ENCODE measurements at places on chromosomes 7 and 10. TPM values are rescaled to one million over a fixed set of nuclear protein-coding genes. Genes with fewer than 3 reads are reported as not detected.

DNA sequence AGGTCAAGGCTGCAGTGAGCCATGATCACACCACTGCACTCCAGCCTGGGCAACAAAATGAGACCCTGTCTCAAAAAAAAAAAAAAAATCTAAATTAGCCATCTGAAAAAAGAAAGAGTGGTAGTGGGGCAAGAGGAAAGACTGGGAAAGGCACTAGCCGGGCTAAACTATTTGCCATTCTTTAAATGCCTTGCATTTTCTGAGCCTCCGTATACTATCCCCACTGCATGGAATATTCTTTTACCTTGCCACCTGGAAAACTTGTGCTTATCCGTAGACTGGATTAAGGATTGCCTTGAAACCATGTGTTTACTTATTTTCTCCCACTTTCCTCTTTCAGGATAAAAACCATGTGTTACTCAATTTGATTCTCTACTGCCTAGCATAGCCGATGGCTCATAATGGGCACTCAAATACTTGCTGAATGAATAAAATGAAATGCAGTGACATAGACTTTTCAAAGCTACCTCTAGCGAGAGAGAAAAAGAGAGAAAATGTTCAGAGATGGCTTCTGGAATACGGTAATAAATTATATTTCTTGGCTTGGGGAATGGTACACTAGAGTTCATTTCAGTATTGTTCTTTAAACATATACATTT is 30.6 kb downstream of the HYCC1 start:
- H3K4me1 ChIP-seq = no peaks in the 10 kb centered on the region
- no peaks in the 10 kb centered on the region for H3K36me3 ChIP-seq
- no peaks in the 10 kb centered on the region for H3K27me3 ChIP-seq
- no peak overlapping the region for H3K4me3 ChIP-seq
- no peak overlapping the region for H3K27ac ChIP-seq

DNA sequence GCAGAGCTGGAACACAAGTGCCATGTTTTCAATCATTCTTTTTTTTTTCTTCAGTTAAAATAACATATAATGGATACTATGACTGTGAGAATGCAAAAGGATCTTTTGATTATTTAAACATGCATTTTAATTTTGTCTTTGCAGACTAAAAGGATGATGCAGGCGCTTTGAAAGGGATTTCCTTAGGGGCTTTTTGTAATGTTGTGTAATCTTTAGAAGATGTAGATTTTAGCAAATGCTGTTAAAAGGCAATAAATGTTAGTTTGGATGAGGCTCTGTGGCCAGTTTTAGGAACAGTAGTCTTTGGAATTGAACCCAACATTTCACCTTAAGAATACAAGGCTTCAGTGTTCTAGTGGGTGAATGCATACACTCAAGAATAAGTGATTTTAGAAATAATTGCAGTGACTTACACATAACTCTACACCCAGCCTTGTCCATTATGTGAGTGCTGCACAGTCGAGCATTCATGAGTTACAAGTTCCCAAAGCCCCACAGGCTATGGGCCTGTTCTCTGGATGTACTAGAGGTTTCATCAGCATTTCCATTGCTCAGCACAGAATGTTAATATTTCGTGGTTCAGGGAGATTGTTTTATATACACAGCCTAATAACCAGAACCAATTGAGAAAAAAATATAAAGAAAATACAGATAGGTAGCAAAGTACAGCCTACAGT is 11.6 kb downstream of the PAPSS2 start:
- H3K4me1 ChIP-seq = no peaks in the 10 kb centered on the region
- H3K27me3 ChIP-seq = no peaks in the 10 kb centered on the region
- H3K36me3 ChIP-seq = peaks cover 5% of the 10 kb centered on the region
- no peak overlapping the region for H3K4me3 ChIP-seq

DNA sequence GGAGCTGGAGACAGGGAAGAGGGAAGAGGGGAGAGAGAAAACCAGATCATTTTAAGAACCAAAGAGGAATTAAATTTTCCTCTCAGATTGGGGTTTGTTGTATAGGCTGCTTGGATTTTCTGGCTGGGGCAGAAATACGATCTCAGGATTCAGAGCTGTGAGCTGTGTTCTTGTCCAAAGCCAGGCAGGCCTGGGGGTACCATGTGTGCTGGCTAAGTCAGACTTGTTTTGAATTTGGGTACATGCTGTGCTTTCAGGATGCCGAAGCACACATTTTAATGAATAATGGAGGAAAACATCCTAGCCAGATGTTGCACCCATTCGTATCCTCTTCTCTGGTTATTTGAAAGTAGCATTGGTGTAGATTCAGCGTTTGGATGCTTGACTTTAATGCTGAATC is 170.3 kb upstream of the PODXL start:
- peaks cover 3% of the 10 kb centered on the region for H3K27me3 ChIP-seq
- H3K27ac ChIP-seq = no peak overlapping the region
- no peak overlapping the region for H3K4me3 ChIP-seq
- no peak for DNase-seq
- H3K36me3 ChIP-seq = no peaks in the 10 kb centered on the region

GRCh38 chr7:43313628-43314378 is 201.4 kb downstream of the HECW1 start:
- no peaks in the 10 kb centered on the region for H3K27me3 ChIP-seq
- no peak for DNase-seq
- no peaks in the 10 kb centered on the region for H3K36me3 ChIP-seq
- H3K27ac ChIP-seq = no peak overlapping the region

DNA sequence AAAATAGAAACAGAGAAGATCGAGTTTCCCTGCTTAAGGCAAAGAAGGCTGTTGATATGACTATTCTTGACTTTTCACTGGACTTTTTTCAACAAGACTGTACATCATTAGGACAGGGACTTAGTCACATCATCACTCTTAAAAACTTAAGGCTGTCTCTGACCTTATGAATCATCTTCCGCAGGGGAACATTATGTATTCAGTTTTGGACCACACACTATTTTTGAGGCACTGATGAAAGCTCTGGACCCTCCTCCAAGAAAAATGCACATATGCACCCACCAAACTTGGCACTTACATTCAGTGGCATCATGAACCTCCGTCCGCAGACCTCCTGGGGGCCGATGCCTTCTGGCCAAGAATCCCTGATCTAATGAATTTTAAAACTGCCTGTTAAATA is 96.4 kb downstream of the CALD1 start:
- H3K4me3 ChIP-seq = no peak overlapping the region
- no peaks in the 10 kb centered on the region for H3K27me3 ChIP-seq
- no peaks in the 10 kb centered on the region for H3K36me3 ChIP-seq
- DNase-seq = no peak
- no peak overlapping the region for H3K27ac ChIP-seq

DNA sequence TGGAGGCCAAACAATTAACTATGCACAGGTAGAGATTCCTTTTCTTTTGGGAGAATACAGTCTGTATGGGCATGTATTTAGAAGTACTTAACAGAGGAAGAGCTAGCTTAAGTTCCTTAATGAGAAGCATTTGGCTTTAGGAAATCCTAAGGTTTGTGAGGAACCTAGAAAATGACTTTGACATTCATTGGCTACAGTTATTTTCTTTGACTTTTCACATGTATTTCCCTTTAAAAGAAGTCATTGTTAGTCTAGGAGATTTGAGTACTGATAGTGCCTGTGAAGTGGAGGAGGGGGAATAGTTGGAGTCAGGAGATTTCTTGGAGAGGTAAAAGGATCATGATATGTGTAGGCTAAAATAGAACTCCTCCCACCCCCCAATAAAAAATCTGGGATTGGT is 3.6 kb downstream of the HELLS start:
- no peak for DNase-seq
- no peak overlapping the region for H3K27ac ChIP-seq
- H3K4me1 ChIP-seq = peaks cover 13% of the 10 kb centered on the region
- H3K4me3 ChIP-seq = no peak overlapping the region
- H3K36me3 ChIP-seq = peaks cover under 1% of the 10 kb centered on the region
- no peaks in the 10 kb centered on the region for H3K27me3 ChIP-seq

DNA sequence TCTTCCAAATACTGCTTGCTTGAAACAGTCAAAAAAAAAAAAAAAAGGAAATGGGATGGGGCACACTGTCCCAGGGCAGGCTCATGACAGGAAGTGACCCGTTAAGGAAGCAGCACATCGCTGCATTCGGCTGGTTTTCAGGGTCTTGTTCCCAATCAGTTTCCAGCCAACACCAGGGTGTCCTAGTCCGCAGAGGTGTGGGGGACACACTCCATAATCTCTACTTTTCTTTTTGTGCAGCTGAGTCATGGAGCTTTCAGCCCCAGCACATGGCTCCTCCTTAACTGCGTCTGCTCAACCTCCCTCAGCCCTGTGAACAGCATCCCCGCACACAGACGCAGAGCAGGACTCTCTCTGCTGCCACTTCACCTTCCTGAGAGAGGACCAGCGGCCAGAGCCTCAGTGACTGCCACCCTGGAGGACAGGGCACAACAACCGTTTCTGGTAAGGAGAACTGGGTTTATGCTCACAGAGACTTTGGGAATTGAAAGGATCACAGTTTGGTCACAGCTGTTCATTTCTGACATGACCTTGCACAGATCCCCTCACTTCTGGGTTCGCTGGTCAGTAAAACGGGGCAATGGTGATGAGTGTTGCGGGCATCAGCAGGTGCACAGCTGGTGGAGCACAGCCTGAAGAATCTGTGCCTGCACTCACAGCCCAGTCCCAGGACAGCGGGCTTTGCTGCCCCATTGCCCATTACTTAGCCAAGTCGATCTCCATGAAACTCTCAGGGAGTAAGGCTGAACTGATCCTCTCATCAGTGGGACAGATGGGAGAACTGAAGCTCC is at the start of gene GIMAP5:
Gene GIMAP5 (plus strand): TSS at position 154 of the 791 bp plus-strand sequence. CDS start 3,467 bp downstream, outside the sequence.
- peaks cover 8% of the 10 kb centered on the region for H3K36me3 ChIP-seq
- H3K4me1 ChIP-seq = no peaks in the 10 kb centered on the region
- peak within 1 kb of the TSS; percentile 93 for H3K27ac ChIP-seq
- H3K27me3 ChIP-seq = no peaks in the 10 kb centered on the region
- DNase-seq = no peak

DNA sequence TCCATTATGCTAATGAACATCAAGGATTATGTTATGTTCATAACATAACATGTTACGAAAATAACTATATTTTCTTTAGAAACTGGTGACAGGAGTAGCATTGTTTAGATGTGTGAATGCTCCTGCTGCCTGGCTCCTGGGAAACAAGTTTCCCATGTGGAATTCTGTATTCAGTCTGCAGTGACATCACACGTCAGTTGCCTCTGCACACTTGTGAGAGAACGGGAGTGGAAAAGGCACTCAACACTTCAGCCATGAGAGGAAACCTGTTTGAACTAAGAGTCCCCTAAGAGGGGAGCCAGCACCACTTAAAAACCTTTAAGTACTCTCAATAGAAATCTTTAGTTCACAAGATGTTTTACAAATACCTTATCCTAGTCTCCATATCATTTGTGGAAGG is 140.3 kb upstream of the FAM20C start:
- H3K4me3 ChIP-seq = no peak overlapping the region
- H3K27ac ChIP-seq = no peak overlapping the region
- no peaks in the 10 kb centered on the region for H3K4me1 ChIP-seq
- peak; percentile 67 for DNase-seq
- H3K36me3 ChIP-seq = no peaks in the 10 kb centered on the region

DNA sequence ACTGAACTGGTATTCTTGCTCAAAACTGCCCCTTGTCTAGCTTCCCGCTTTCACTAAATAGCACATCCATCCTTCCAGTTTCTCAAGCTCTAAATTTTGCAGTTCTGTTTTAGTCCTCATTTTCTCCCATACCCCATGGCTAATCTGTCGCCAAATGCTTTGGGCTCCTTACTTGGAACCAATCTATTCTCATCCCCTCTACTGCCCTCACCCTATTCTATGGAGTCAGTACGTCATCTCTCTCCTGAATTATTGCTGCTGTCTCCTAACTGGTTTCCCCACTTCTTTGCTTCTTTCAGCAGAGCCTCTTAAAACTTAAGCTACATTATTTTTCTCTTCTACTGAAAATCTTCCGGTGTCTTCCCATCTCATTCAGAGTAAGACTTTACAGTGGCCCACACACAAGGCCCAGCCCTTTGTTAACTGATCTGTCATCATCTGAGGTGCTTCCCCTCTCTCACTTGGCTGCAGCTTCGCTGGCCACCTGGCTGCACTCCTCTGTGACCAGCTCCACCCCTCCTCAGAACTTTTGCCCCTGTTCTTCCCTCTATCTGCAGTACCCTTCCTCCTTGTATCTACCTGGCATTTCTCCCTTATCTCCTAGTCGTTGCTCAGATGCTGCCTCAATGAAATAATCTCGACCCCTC is 9.9 kb downstream of the STARD3NL start:
- no peak for DNase-seq
- H3K4me3 ChIP-seq = no peak overlapping the region
- H3K4me1 ChIP-seq = peaks cover 5% of the 10 kb centered on the region
- no peaks in the 10 kb centered on the region for H3K27me3 ChIP-seq

DNA sequence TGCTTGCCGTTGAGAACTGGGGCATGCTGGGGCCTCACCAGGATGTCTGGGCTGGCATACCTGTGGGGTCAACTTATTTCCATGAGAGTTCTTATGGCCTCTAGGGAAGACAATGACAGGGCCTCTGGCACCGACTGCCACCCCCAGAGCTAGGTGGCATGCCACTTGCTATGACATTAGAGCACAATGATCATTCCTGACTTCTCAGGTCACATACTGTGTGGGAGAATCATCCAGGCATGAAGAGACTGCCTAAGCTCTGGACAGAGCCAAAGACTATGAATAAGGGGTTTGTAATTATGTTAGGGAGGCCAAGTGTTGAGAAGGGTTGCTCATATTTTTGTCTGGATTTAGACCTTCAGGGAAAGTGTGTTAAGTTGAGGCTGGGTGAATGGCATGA is 97.5 kb downstream of the PTPN20 start:
- no peak overlapping the region for H3K4me3 ChIP-seq
- no peak overlapping the region for H3K27ac ChIP-seq
- H3K27me3 ChIP-seq = no peaks in the 10 kb centered on the region
- H3K4me1 ChIP-seq = peaks cover 3% of the 10 kb centered on the region

GRCh38 chr10:74425456-74426001 is 274.5 kb downstream of the ADK start:
- H3K27ac ChIP-seq = no peak overlapping the region
- H3K36me3 ChIP-seq = peaks cover 4% of the 10 kb centered on the region
- DNase-seq = no peak
- no peaks in the 10 kb centered on the region for H3K4me1 ChIP-seq

- no peak overlapping the region for H3K4me3 ChIP-seq
- no peaks in the 10 kb centered on the region for H3K27me3 ChIP-seq
- no peak overlapping the region for H3K27ac ChIP-seq
- no peaks in the 10 kb centered on the region for H3K36me3 ChIP-seq
- no peaks in the 10 kb centered on the region for H3K4me1 ChIP-seq
Measured at GRCh38 chr10:112136486-112137153, 46.9 kb downstream of the GPAM start.

- DNase-seq = peak; percentile 34
- peaks cover 13% of the 10 kb centered on the region for H3K27me3 ChIP-seq
- H3K27ac ChIP-seq = no peak overlapping the region
Measured at GRCh38 chr7:151814400-151815009, 62.4 kb downstream of the PRKAG2 start.

DDC gene
- total RNA-seq = 2.1 TPM

DNAJC12 gene
- total RNA-seq = 1.5 TPM

ADAM22 gene
- 1.7 TPM for total RNA-seq

TNRC18 gene
- total RNA-seq = 115 TPM

DYNC1I1 gene
- 7.6 TPM for total RNA-seq

NPC1L1 gene
- total RNA-seq = 0.03 TPM

PDE1C gene
- total RNA-seq = 10.3 TPM

All from lung (tissue), 17 donors.